Stimulated activated CD8-positive, alpha-beta memory T cell treated with anti-CD3 and anti-CD28 coated beads, Interleukin-15, amount 100 ng/mL, for 4 hours (primary cell): ENCODE measurements at places on chromosomes 4 and X.

DNA sequence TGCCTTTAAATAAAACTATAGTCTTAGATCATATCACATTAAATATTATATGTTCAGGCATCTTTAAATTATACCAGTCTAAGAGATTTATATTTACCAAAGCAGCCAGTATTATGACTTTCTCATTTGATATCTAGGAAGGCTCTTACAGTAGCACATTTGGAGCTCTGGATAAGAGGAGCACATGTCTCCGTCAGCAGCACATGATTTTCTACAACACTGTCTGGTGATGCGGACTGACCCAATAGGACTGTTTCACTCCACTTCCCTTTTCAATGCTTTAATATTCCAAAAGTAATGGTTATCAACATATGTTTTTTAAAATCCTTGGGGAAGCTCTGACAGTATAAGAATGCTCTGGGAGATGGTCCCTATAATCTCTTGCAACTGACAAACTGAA is 61.5 kb downstream of the HAUS3 start:
- DNase-seq, result no peak

GRCh38 chr4:4203688-4204400 is 22.9 kb downstream of the OTOP1 start:
- DNase-seq, result no peak

DNA sequence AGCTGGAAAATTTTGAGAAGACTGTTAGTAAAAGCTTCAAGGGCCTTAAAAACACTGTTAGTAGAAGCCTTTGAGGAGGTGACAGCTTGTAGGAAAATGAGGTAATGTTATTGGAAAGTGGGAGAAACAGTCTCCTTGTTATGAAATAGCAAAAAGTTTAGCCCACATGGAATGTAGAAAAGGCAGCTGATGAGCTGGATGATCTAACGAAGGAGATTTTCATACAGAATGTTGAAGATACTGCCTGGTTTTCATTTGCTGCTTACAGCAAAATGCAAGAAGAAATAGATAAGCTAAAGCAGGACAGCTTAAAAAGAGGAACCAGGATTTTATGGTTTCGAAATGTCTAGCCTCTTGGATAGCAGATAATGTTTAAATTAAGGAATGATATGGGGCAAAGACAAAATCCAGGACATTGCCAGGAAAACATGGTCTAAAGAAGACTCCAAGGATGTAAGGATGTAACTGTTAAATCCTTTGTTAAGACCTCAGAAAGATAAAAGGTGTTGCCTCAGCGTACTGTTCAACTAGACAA is 10.2 kb upstream of the STBD1 start:
- DNase-seq, result no peak

DNA sequence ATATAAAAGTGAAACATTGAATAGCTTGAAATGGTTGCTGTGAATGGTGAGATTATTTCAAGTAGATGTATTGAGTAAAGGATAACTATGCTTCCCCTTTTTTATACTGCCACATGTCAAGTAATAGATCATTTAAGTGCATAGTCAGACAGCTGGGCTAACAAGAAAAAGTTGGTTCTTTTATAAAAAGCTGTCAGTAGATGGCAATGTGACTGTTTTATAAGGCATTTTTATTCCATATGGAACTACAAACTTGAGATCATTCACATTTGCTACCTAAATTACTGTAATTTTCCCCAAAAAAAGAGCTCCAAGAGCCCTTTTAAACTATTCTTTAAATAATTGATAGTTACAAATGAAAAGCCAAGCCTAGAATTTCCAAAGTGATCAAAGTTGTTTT is 831.0 kb downstream of the C4orf33 start:
- no peak for DNase-seq

GRCh38 chr4:2937986-2938385 is 25.2 kb downstream of the NOP14 start:
- no peak for DNase-seq

DNA sequence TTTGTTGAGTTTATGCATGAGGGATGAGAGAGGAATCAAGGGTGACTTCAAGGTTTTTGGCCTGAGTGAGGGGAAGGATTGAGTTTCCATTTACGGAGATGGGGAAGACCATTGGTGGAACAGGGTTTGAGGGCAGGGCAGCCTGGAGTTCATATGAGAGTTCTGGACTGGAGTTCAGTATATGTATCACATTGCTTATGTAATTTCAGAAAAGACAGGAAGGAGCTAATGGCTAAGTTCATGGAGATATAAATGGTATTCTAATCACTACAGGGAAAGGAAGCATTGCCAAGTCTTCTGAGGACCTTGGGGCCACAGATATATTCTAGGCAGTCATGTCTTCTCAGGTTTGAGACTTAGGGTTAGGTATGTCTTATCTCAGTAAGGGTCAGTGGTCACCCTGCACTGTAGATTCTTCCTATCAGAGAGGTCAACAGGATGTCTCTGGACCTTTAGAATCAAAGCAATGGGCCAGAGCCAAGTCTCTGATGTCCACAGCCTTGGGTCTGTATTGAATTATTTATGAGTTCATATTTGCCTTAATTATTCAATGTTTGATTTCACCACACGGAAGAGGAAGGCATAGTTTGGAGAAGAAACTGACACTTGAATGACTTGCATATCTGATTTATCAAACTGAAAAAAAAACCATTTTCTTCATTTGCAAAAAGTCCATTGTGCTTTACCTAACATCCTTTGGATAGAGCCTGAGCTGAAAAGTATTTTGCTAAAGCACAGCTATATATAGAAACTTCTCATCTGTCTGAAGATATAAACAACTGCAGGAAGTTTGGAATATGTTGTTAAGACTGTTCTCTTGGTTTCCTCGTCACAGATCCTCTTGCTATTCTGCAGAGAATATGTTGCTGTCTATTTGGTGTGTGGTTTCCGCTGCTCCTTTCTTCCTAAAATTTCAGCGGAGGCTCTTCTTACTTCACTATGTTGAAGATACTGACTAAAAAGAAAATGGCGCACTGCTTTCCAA is 139.5 kb downstream of the PDGFRA start:
- no peak for DNase-seq

DNA sequence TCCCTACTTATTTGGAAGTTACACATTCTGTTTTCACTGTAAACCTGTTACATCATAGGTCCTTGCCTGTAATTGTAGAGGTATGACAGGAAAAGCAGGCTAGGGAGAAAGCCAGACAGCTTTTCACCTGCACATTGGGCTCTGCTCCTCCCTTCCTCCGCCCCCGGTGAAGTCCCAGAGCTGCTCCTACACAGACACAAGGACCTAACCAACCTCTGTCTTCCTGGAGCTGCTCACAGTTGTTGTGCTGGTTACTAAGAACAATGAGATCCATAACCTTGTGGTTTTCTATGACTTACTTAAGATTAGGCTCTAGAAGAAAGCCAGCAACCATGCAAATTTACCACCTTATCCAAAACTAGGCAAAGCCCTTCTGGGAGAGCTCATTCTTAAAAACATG is 40.0 kb downstream of the MOSPD2 start:
- DNase-seq, result no peak

- DNase-seq, result no peak
Observed at GRCh38 chr4:132062611-132063239, 1086.4 kb upstream of the PCDH10 start.

DNA sequence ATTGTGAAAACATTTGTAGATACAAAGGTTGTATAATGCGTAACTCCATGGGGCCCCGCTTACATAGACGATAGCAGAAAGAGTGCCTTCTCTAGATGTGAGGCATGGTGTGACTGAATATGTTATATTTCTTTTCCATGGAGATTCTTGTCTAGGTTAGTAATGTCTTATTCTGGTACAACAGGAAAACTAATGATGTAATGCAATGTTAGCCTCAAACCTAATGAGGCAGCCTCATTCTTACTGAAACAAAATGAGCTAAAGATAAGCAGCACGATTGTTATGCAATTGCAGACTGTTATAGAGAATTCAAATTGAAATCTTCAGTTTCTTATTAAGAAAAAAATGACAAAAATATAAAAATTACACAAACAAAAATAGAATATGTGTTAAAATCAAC is 171.1 kb upstream of the ANKRD50 start:
- no peak for DNase-seq

DNA sequence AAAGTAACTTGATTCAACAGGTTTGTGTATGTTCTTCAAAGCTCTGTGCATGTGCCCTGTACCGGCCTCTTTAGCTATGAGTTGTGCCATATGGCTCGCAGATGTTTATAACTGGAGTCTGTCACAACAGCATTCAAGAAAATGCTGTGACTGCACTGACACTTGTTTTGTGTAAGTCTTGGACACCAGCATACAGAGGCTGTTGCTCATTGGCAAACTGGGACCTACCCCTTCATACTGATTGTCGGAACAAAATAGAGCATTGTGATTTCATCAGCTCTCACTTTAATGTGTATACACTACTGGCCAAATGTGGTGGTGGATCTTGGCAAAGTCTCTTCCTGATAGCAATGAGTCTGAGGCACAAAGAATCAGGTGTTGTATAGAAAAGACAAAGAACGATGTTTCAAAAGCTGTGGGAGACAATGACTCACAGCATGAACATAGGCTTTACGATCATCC is 133.9 kb downstream of the EGF start:
- DNase-seq, result no peak

DNA sequence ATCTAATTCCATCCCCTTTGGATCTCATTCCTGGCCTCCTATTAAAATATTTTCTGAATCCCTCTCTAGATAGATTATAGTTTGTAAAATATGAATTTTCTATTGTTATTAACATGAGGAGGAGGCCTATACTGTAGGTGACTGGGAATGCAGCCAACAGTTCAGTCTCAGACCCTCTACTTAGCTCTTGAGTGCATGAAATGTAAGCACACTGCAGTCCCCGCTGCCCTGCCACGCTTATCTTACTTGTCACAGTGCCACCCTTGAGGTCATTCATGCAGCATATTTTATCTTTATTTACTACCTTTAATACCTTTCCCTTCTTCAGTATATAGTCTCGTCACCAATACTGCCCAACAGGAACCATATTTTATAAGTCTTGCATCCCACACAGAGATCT is 151.0 kb downstream of the CAMK2D start:
- DNase-seq, result no peak

DNA sequence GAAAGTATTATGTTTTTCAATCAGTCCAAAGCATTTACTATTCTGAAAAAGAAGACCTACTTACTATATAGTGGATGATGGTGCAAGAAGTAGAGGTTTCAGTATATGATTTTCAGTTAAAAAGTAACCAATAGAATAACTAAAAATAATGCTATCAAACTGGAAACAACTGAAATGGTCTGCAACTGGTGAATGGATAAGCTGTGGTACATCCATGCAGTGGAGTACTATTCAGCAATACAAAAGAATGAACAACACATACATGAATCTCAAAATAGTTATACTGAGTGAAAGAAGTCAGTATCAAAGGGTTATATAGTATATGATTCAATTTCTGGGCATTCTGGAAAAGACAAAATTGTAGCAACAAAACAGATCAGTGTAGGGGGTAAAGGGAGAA is 55.9 kb downstream of the PLAC1 start:
- no peak for DNase-seq

- DNase-seq, result no peak
Observed at GRCh38 chr4:185738820-185739219, 73.2 kb downstream of the SORBS2 start.

DNA sequence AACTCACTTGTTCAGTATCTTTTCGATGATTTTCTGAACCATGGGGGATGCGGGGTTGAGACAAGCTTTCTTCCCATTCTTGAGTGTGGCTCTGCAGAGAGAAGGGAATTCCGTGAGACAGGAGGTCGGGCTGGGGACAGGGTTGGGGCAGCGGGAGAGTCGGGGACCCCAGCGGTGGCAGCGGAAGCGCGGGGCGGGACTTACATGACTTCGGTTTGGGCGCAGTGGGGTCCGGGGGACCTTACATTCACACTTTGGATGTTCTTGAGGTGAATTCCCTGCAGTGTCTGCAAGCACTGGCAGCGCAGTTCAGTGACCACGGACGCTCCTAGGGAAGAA is 434 bp downstream of the CXCL3 start:
- no peak for DNase-seq

- DNase-seq, result no peak
Observed at GRCh38 chr4:37430718-37431416, 186.3 kb downstream of the NWD2 start.

GRCh38 chr4:185958094-185958747 is 110.7 kb upstream of the TLR3 start:
- no peak for DNase-seq

- no peak for DNase-seq
Observed at GRCh38 chrX:152061083-152061482, 77.3 kb downstream of the MAGEA10 start.

DNA sequence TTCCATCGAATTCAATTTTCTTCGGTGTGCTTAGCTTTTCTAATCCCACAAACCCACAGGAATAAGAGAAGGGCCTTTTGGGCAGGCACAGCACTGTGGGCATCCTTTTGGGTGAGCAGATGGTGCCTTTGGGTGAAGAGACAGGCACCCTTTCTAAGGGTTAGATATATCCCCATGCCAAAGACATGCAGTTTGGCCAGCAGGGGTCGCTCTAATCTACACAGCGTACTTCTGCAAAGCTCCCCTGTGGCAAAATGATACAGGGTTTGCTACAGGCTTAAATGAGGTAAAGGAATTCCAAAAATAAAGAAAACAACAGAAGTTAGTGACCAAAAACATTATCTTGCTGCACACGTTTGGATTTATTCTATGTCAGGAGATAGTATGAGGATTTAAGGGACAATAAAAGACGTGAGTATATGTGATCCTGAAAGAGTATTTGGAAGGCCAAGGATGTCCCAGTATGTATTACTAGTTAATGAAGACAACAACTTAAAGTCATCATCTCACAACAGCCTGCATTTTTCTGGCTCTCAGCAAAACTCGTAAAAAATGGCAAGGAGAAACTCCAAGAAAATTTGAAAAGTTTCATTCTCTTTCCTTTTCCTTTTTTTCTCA is 49.5 kb downstream of the PHEX start:
- no peak for DNase-seq

GRCh38 chr4:90292438-90292837 is 165.2 kb downstream of the CCSER1 start:
- DNase-seq, result no peak

- no peak for DNase-seq
Observed at GRCh38 chrX:84747516-84747915, 245.3 kb upstream of the HDX start.

- DNase-seq, result no peak
Observed at GRCh38 chrX:149272690-149273463, 232.2 kb downstream of the IDS start.

DNA sequence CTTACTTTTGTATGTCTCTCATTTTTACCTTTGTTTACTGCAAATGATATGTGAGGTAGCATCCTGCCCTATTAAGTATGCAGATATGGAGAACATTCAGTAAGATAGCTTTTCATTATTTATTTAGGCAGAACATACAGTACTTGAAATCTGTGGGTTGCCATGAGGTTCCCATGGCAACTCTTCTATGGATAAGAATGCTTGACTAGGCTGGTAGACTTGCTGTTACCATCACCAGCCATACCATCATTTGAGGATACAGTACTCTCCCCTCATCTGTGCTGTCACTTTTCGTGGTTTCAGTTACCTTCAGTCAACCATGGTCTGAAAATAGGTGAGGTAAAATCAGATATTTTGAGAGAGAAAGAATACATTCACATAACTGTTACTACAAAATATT is 56.7 kb downstream of the NAF1 start:
- no peak for DNase-seq

DNA sequence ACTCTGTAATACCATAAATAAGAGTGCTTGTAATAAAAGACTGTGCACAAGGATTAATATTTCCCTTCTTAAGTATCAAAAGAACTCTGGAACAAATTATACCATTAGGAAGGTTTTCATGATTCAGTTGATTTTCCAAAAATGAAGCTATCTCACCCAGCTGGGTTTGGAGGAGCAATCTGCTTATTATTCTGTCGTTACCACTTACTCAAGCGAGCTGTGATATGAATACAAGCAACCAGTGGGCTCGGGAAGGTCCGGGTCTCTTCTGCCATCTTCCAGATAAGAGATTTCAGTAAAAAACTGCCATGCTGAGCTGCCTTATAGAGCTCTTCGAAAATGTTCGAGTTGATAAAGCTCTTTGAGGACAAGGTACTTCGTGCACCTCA is 15.3 kb downstream of the SMIM20 start:
- DNase-seq, result no peak
